Activated T-helper 1 cell treated with anti-CD3 and anti-CD28 coated beads, Interleukin-2, amount 50 U/mL, for 16 hours (primary cell): ENCODE measurements at places on chromosomes 4 and X.

- DNase-seq, result no peak
Observed at GRCh38 chr4:158630893-158631292, 40.8 kb downstream of the C4orf46 start.

- DNase-seq, result no peak
Observed at GRCh38 chr4:25500626-25501316, 123.7 kb downstream of the ANAPC4 start.

- DNase-seq, result no peak
Observed at GRCh38 chrX:132331532-132331931, 112.3 kb upstream of the RAP2C start.

- DNase-seq, result no peak
Observed at GRCh38 chrX:63761639-63762038, 23.4 kb downstream of the ARHGEF9 start.

GRCh38 chrX:155055494-155055893 lies 15.4 kb downstream of the CMC4 start:
- no peak for DNase-seq

GRCh38 chr4:47485768-47486167 lies 693 bp downstream of the ATP10D start:
- DNase-seq, result no peak
